ENCODE measurements at places on chromosomes 5 and 9.

DNA sequence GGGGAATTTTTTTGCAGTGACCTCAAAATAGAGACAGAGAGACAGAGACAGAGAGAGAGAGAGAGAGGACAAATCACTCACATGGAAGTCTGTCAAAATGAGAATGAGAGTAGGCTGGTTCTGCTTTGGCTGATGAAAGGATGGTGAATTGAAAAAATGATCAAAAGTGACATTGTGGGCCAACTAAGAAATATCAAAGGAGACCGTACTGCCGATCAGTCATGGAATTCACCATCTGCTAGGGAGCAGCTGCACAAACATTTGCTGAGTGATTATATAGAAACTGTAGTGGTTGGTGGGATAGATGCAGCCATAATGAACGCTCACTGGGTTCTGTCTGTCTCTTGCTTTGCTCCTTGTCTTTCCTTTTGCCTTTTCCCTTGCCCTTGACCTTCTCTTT lies 476.6 kb upstream of the SGCD start:
- DNase-seq = no peak

DNA sequence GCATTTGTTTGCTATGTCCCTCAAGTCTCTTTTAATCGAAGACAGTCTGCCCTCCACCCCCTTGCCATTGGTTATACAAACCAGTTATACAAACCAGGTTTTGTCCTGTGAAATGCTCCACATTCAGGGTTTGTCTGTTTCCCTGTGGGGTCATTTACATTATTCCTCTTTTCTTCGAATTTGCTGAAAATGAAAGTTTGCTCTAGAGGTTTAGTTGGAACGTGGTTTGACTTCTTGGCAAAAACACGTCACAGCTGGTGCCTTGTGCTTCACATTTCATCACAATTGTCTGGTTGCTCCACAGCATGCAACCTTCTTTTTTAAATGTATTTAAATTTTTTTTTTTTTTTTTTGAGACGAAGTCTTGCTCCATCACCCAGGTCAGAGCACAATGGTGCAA lies 4.2 kb upstream of the HAVCR2 start:
- DNase-seq = no peak

- DNase-seq = no peak
These were observed 15.0 kb downstream of the PSD2 start for GRCh38 chr5:139810341-139811273.

DNA sequence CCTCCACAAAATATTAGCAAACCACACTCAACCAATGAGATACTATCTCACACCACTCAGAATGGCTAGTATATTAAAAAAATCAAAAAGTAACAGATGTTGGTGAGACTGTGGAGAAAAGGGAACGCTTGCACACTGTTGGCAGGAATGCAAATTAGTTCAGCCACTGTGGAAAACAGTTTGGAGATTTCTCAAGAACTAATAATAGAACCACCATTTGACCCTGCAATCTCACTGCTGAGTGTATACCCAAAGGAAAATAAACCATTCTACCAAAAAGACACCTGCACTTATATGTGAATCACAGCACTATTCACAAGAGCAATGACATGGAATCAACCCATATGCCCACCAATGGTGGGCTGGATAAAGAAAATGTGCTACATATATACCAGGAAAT lies 393.5 kb downstream of the PDE4D start:
- DNase-seq = no peak

DNA sequence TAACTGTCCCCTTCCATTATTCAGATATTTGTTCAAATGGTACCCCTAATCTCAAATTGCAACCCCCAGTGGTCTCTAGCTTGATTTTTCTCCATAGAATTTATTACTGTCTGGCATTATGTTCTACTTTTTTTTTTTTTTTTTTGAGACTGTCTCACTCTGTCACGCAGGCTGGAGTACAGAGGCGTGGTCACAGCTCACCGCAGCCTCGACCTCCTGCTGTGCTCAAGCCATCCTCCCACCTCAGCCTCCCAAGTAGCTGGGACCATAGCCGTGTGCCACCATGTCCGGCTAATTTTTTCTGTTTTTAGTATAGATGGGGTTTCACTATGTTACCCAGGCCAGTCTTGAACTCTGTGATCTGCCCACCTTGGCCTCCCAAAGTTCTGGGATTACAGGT lies 2.0 kb upstream of the REEP5 start:
- no peak for DNase-seq

- no peak for DNase-seq
These were observed 21.3 kb upstream of the GBGT1 start for GRCh38 chr9:133184971-133185370.

- DNase-seq = no peak
These were observed 12.3 kb downstream of the FCN2 start for GRCh38 chr9:134892820-134893420.

- DNase-seq = no peak
These were observed 3.8 kb downstream of the IFNA1 start for GRCh38 chr9:21443849-21444625.

GRCh38 chr9:18857769-18858168 lies 175.2 kb downstream of the SAXO1 start:
- no peak for DNase-seq
